ENCODE measurements at places on chromosomes 3 and 15. TPM values are rescaled to one million over a fixed set of nuclear protein-coding genes. Genes with fewer than 3 reads are reported as not detected.

The GPR149 gene
- total RNA-seq = not detected

The NISCH gene
- 125 TPM for total RNA-seq

The GREM1 gene
- not detected for total RNA-seq

- no peak overlapping the region for H3K4me3 ChIP-seq
- DNase-seq = no peak
- no peak overlapping the region for H3K27ac ChIP-seq
- no peaks in the 10 kb centered on the region for H3K27me3 ChIP-seq
These were observed 25.1 kb downstream of the PIK3CB start for GRCh38 chr3:138809500-138810256.

DNA sequence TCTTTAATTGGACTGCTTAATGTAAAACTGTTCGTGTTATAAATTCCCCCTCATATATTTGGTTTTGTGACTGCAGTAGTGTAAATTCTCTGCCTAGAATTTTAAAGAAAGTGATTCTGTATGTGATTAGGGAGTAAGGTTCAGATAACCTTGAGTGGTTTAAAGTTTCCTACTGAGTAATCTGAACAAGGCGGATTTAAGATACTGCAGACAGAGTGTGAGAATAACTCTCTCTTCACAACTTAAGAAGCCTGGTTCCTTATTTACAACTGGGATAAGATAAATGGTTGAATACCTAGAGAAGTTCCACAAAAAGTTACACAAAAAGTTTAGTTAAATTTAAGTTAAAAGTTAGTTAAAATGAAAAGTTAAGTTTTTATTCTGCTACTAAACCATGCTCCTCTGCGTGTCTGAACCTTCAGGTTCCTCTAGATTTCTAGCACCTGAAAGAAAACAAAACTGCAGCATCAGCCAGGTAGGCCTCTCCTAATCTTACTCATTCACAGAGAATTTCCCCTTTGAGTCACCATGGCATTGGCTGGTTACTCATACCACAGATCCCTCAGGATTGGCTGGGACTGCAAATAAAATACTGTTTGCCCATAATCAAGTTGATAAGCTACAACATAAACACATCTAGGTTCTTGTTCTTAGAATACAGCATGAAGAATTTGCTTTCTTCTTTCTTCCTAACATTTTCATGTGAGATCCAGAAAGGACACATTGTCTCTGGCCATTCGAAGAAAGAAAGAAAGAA lies at the start of gene ARL14:
ARL14 (plus strand) TSS at position 614 of the 757 bp plus-strand sequence. CDS start 187 bp downstream, outside the sequence.
- no peak within 1 kb of the TSS for H3K4me3 ChIP-seq
- DNase-seq = no peak
- H3K36me3 ChIP-seq = no peaks in the 10 kb centered on the region
- no peaks in the 10 kb centered on the region for H3K4me1 ChIP-seq
- no peak within 1 kb of the TSS for H3K27ac ChIP-seq

DNA sequence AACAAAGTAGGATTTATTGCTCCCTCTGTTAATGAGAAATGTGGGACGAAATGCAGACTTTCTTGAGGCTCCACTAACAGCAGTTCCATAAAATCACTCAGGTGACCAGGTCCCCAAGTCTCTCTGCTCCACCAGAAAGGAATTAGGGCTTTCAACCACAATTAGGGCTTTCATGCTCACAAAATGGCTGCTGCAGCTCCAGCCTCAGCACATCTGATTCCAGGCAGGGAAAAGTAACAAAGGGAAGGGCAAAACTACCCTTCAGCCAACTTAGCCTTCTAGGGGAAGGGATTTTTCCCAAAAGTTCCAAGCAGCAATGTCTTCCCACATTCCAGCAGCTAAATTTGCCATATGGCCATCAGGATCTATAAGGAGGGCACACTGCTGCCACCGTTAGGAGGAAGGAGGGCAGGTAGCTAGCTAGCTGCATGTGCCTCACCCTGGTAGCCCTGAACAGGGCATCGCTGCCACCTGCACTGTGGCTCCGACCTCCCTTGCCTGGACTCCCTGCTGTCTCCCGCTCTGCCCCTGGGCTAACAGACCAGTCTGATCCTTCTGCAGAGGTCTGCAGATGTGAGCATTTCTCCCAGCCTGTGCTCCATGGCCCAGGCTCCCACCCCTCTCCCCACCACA lies 12.8 kb downstream of the CFAP100 start:
- no peaks in the 10 kb centered on the region for H3K36me3 ChIP-seq
- no peak overlapping the region for H3K4me3 ChIP-seq
- no peaks in the 10 kb centered on the region for H3K4me1 ChIP-seq
- H3K27ac ChIP-seq = no peak overlapping the region
- no peak for DNase-seq
- peaks cover 15% of the 10 kb centered on the region for H3K27me3 ChIP-seq

DNA sequence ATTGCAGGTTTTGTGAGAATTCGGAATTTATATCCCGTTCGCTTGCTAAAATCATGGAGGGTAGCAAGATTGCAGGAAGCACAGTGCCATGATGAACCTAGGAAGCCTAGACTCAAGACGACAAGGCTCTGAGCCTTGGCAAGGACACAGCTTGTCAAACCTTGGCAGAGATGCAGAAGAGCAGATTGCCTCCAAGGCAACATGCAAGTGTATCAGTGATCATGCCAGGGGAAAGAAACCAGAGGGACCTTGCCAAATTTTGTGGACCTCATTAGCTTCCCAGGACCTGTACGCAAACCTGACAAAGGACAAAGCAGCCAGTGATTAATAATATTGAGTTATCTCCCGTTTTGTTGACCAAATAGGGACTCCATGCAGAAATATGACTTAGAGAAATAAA lies 159.7 kb downstream of the GOLIM4 start:
- peaks cover 4% of the 10 kb centered on the region for H3K27me3 ChIP-seq
- H3K27ac ChIP-seq = no peak overlapping the region
- H3K4me1 ChIP-seq = peaks cover under 1% of the 10 kb centered on the region
- no peaks in the 10 kb centered on the region for H3K36me3 ChIP-seq
- H3K4me3 ChIP-seq = no peak overlapping the region

GRCh38 chr15:65638109-65638508 lies 16.4 kb downstream of the SLC24A1 start:
- H3K4me3 ChIP-seq = no peak overlapping the region
- DNase-seq = no peak
- H3K27ac ChIP-seq = no peak overlapping the region
- H3K36me3 ChIP-seq = no peaks in the 10 kb centered on the region
- no peaks in the 10 kb centered on the region for H3K27me3 ChIP-seq
- peaks cover 14% of the 10 kb centered on the region for H3K4me1 ChIP-seq

DNA sequence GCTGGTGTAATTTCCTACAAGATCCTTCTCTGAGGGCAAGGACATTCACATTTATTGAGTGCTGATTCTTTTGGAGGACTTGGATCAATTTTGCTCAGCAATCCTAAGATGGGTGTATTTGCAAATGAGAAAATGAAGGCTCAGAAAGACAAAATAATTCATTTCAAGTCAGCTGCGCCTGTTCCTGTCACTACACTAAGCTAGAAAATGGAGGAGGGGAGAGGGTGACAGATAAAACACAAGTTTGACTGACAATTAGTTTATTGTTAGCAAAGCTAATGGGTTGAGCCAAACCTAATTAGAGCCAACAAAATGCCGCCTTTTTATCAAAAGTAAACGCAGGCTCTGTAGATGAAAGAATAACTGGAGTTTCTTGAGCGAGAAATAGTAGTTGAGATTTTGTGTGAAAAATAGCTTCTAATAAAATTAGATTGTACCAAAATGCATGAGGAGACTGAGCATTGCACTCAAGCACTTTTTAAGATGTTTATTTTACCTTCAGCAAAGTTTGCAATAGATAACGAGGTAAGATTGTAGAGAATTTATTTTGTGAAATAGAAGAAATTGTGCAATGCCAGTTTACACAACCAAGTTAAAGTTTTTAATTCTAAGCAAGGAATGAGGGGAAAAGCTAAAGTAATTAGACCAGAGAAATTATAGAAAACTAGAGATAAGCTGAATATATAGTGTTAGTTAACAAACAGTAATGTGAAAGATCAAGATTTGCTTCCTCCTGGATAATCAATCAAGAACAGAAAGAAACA lies 39.6 kb upstream of the SECISBP2L start:
- H3K27me3 ChIP-seq = peaks cover 12% of the 10 kb centered on the region
- H3K27ac ChIP-seq = no peak overlapping the region
- DNase-seq = no peak
- no peaks in the 10 kb centered on the region for H3K4me1 ChIP-seq
- H3K36me3 ChIP-seq = no peaks in the 10 kb centered on the region

- DNase-seq = no peak
- H3K36me3 ChIP-seq = peaks cover 25% of the 10 kb centered on the region
- no peak overlapping the region for H3K27ac ChIP-seq
These were observed 21.9 kb upstream of the APH1B start for GRCh38 chr15:63255489-63255990.

DNA sequence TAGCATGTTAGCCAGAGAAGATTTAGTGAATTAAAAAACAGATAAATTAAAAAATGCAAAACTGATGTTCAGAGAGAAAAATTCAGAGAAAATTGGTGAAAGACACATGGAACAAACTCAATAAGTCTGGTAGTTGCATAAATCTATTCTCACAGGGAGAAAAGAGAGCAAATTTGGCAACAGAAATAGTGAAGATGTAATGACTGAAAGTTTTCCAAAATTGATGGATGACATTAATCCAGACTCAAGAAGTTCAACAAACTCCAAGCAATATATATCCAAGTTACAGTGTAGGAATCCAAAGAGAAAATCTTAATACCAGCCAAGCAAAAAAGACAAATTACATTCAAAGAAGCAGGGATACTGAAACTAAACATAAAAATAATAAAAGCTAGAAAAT lies 302.7 kb upstream of the ARPP21 start:
- no peak overlapping the region for H3K4me3 ChIP-seq
- no peak overlapping the region for H3K27ac ChIP-seq
- no peaks in the 10 kb centered on the region for H3K36me3 ChIP-seq
- no peak for DNase-seq
- H3K4me1 ChIP-seq = no peaks in the 10 kb centered on the region
- peaks cover 2% of the 10 kb centered on the region for H3K27me3 ChIP-seq
